ENCODE measurements at places on chromosomes 6 and 20. TPM values are rescaled to one million over a fixed set of nuclear protein-coding genes. Genes with fewer than 3 reads are reported as not detected.

The BPIFB2 gene
- total RNA-seq = not detected

The TSPO2 gene
- total RNA-seq = not detected

The C6orf52 gene
- 1.8 TPM for total RNA-seq

The MAFB gene
- total RNA-seq = 17.3 TPM

The FRK gene
- 11.5 TPM for total RNA-seq

The CCDC167 gene
- 10.0 TPM for total RNA-seq

The MAP1LC3A gene
- 36.2 TPM for total RNA-seq

The TNF gene
- 0.36 TPM for total RNA-seq

The CYP39A1 gene
- 3.5 TPM for total RNA-seq

The HLA-DPB1 gene
- 82.5 TPM for total RNA-seq

The C20orf144 gene
- not detected for total RNA-seq

The IRF4 gene
- 12.1 TPM for total RNA-seq

The PRPH2 gene
- total RNA-seq = 0.91 TPM

The INSM1 gene
- total RNA-seq = not detected

The ZNF334 gene
- total RNA-seq = 18.7 TPM

The PAX1 gene
- not detected for total RNA-seq

The BPIFB1 gene
- 0.65 TPM for total RNA-seq

The RFX6 gene
- not detected for total RNA-seq

The HELZ2 gene
- total RNA-seq = 35.6 TPM

The PLA2G7 gene
- total RNA-seq = 4.6 TPM

The GGTLC1 gene
- total RNA-seq = not detected

The TPD52L1 gene
- total RNA-seq = 54.8 TPM

The BPIFA1 gene
- total RNA-seq = not detected

The SGK1 gene
- total RNA-seq = 46.3 TPM

The ECT2L gene
- 0.18 TPM for total RNA-seq

The KIAA1755 gene
- total RNA-seq = 3.9 TPM

The SPDEF gene
- total RNA-seq = 3.5 TPM

The EPPIN gene
- not detected for total RNA-seq

The GSTA4 gene
- 12.2 TPM for total RNA-seq

The TMC2 gene
- total RNA-seq = not detected

The NHSL1 gene
- total RNA-seq = 25.1 TPM

The WFDC5 gene
- 0.78 TPM for total RNA-seq

The MOCS1 gene
- 34.8 TPM for total RNA-seq

The SLC22A1 gene
- 1.2 TPM for total RNA-seq

The KCNK16 gene
- total RNA-seq = not detected

The RPS21 gene
- total RNA-seq = 1,691 TPM

The CFAP206 gene
- total RNA-seq = 1.3 TPM

The MYLK2 gene
- total RNA-seq = not detected

The RBBP9 gene
- 10.7 TPM for total RNA-seq

The HMGCLL1 gene
- total RNA-seq = 0.57 TPM

The PBOV1 gene
- total RNA-seq = not detected

The RARS2 gene
- total RNA-seq = 46.5 TPM

The CST11 gene
- not detected for total RNA-seq

The BMP7 gene
- 32.0 TPM for total RNA-seq

The ADGB gene
- not detected for total RNA-seq

The TREML1 gene
- 0.86 TPM for total RNA-seq

The SOBP gene
- 12.6 TPM for total RNA-seq

The PLCB4 gene
- 22.9 TPM for total RNA-seq

The HDGFL1 gene
- total RNA-seq = not detected

The STMND1 gene
- total RNA-seq = not detected

The ADGRF4 gene
- total RNA-seq = 6.5 TPM

The SEMG1 gene
- total RNA-seq = not detected

The PLAGL1 gene
- 57.3 TPM for total RNA-seq

The SLC35B3 gene
- 20.8 TPM for total RNA-seq

The CEP85L gene
- 34.5 TPM for total RNA-seq

The SMLR1 gene
- total RNA-seq = not detected

Data from ureter (tissue), 1 donor.